ENCODE measurements at places on chromosomes 6 and 20. TPM values are rescaled to one million over a fixed set of nuclear protein-coding genes. Genes with fewer than 3 reads are reported as not detected.
A peak's percentile ranks its signal among the peaks of the same experiment; 100 is the strongest.

GRCh38 chr6:106924694-106925523 lies 49.6 kb downstream of the CD24 start:
- DNase-seq, result peak; percentile 39

DNA sequence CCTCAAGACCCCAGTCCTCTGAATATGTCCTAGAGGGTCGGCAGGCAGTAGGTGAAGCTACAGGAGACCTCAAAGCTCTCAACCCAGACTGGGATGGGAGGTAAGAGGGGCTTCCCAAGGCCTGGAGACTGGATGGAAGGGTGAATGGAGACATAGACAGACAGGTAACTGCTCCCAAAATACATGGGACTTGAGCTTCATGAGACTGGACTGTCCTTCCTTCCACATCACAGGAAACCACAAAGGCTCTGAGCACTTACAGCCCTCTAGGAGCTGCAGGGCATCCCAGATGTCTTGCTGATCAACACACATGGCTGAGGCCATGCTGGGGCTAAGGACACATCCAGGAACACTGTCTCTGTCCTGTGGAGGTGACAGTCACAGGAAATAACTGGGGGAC lies 11.6 kb downstream of the HSPA12B start:
- no peak for DNase-seq

- DNase-seq, result no peak
Observed at GRCh38 chr6:124963831-124964763, 1.9 kb downstream of the RNF217 start.

- DNase-seq, result no peak
Observed at GRCh38 chr6:90596967-90597539, 10.2 kb upstream of the MAP3K7 start.

DNA sequence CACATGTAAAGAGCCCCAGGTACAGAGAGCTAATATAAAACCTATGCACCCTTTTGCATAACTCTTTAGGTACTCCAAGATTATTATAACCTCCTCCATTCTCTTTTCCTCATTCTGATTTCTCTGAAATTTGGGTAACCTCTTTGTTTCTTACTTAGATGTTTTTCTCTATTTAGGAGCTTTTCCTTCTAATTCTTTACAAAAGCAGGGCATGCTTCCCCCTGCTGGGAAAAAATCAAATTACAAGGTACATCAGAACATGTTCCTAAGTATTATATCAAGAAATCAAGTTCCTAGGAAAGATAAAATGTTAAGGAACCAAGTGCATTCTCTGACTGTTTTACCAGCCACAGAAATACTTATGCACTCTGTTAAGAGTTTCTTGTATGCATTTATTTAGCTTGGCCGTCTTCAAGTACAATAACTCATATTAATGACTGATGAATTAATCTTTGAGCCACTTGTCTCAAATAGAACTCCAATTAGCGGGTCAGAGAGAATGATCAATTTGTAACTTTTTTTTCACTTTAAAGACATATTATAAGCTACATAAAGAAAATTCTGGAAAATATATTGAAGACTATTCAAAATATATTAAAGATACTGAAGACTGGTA lies 2.1 kb downstream of the KHDRBS2 start:
- DNase-seq, result no peak

MAS1 gene
- not detected for total RNA-seq

SLC26A8 gene
- total RNA-seq, result 0.12 TPM

SMLR1 gene
- total RNA-seq, result 16.4 TPM

Data from right lobe of liver (tissue), 6 donors.